ENCODE measurements at places on chromosomes 6 and 20.

GRCh38 chr6:41677124-41677921 lies 39.1 kb downstream of the MDFI start:
- DNase-seq, result no peak

- DNase-seq, result no peak
These were observed 27.1 kb upstream of the PHACTR3 start for GRCh38 chr20:59577037-59577808.

DNA sequence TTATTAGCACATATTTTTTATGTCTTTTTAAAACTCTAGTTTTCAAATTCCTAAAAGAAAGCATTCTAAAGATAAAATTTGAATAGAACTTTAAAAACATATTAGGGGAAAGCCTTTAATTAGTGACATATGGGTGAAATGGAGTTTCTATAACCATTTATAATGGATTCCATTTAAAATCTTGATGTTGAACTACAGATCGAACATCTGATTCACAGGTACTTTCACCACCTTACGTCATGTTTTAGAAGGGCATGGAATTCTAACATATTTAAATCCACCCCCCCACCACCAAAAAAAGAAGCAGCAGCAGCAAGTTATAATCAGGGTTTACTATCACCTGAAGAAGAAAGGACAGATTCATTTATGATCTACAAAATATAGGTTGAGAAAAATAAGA lies 298.4 kb downstream of the SMOC2 start:
- DNase-seq, result no peak

DNA sequence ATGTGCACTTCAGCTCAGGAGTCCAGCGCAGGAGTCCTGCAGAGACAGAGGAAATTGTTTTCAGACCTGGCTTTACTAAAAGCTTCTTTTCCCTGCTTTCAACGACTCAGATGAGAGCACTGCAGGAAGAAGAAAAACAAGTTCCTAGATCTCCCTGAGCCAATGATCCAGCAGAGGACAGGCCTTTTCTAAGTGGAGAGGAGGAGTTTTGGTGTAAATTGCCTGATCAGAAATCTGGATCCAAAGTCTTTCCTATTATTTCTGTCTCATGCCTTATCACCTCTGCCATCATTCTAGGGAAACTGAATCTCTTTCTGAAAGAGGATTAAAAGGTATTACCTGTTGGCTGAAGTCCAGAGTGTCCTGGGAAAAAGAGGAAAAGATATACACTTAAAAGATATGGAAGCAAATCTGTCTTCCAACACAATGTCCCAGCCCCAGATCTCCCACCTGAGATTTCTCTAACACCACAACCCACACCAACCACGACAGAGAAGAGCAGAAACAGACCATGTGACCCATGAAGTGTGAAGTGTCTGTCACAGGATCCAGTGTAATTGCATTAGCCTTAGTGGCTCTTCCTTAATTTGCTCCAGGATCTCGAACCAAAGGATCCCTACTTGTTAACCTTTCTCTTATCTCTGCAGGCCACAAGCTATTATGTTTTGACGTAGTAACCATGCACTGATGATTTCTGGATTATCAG lies 23.1 kb upstream of the HLA-DRB5 start:
- no peak for DNase-seq

GRCh38 chr6:21592953-21593352 lies 598 bp upstream of the SOX4 start:
- DNase-seq, result no peak

DNA sequence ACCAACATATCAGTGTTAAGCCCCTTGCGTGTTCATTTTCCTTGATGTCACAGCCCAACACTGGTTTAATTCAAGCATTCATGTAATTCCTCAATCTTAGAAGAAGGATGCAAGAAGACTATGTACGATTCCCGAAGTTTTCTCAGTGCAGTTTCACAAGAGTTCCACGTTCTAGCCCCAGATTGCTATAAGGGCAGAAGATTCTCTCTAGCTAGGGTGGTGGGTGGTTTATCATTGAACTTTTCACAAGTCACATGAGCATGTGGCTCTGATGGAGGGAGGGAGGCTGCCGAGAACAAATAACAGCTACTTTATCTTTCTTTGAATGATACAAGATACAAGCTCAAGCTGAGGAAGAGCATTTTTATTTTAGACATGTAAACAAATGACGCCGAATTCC lies 71.9 kb upstream of the NHSL1 start:
- DNase-seq, result no peak

GRCh38 chr6:52696418-52696817 lies 25.5 kb downstream of the TMEM14A start:
- no peak for DNase-seq

DNA sequence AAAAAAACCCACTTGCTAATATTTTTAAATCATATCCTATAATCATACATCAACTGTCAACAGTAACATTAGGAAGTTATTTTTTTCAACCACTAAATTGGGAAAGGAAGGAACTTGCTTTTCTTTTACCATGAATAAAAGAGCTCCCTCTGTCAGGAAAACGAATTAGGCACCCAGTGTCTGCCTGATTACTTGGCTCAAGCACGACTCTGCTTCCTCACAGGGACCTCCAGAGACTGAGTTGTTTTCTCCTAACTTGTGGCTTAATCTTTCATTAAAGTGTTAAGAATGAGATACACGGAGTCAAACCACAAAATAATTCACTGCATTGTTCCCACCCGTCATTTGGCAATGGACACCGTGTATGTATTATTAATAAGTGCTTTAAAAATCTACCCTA lies 1405.1 kb upstream of the EYS start:
- DNase-seq, result no peak

- peak; percentile 57 for DNase-seq
These were observed 38.1 kb upstream of the FAM135A start for GRCh38 chr6:70375166-70375565.

DNA sequence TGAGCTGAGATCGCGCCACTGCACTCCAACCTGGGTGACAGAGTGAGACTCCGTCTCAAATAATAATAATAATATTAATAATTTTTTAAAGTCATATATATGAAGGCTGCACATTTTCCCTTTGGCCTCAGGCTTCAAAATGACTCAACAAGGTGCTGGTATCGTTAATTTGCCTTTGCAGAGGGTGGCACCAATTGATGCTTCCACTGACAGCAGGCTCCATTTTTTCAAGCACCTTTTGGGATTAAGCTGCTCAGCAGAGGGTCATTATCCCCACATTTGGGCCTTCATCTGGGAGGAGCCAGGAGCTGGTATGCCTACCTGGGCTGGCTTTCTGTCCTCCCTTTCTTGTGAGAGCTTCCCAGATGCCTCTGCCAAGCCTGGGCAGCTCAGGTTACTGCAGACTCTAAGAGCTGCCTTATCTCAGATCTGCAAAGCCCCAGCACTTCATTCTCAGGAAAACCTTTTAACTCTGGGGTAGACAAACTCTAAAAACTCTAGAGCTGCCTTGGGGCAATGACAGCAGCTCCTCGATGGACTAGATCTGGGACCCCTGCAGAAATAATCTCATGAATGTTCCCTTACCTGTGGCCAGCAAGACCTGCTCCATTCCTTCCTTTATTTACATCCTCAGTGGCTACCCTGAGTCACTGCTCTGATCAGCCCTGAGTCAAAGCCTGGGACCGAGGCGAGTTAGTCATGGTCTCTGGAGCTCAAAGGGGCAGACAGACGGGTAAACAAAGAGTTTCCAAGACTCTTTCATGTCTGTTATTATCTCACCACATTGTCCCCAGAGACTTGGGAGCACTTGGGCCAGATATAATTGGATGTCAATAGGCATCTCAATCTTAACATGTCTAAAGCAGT lies 80.0 kb upstream of the EYA2 start:
- DNase-seq, result peak; percentile 79

DNA sequence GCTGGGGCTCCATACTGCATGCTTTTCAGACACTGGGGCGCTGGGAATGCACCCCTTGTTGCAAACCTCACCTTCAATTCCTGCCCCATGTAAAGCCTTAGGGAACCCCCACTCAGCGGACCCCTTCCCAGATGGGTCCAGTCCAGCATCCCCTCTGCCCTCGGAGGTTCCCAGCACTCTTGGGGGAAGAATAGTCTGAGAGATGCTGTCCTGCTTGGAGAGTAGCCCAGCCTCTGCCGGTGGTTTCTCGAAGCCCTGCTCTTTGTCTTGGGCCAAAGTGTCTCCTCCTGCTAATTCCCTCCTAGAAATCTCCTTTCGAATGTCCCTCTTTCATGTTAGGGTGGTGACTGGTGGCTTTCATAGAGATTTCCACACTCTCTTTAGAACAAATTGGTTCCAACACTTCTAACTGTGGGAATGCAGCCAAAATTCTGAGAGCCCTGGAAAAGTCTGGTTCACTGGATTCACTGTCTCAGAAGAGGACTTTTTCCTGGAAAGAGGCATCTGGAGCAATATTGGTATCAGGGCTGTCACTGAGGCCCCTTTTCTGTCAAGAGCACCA lies 24.9 kb upstream of the SULF2 start:
- DNase-seq, result no peak

DNA sequence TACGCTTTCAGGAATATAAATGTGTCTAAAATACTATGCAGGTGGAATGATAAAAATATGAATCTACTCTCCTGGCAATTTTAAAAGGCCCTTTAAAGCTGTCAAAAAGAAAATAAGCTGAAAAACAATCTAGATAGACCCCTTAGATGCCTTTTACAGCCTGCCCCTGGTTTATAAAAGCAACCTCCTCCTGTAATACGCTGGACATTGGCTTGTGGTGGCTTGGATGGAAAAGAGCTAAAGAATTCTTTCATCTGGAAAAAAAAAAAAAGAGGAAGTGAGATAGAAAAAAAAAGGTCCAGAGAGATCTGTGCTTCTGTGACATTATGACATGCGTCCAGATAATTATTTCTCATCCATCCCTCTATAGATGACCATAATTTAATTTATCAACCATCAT lies 115.9 kb upstream of the NRSN1 start:
- no peak for DNase-seq

DNA sequence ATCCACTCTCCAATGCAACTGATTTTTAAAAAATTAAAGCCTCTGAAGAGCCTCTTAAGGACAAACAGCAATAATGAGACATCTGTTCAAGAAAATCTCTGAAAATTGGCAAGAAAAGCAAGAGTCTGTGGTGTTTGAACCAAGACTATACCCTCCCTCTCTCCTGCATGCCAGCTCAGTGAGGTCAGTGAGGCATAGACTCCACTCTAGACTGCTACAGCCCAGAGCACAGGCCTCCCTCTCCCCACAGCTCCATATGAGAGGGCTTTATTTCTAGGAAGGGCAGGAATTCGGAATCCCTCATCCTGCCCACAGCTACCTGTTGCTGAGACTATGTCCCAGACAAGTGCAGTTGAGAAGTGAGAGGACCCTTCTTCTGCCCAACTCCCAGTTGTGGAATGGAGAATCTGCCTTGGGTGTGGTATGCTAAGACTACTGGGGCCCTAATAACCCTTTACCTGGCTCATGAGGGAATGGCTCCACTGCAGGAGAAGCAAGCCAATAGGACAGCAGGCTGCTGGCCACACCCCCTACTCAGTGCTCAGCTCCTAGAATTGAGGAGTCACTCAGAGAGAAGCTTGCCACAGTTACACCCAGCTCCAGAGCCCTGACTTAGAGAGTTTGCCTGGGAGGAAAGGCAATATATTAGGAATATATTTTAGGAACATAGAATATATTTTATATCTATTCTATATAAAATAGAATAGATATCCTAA lies 22.7 kb upstream of the HLA-DQA1 start:
- DNase-seq, result no peak

DNA sequence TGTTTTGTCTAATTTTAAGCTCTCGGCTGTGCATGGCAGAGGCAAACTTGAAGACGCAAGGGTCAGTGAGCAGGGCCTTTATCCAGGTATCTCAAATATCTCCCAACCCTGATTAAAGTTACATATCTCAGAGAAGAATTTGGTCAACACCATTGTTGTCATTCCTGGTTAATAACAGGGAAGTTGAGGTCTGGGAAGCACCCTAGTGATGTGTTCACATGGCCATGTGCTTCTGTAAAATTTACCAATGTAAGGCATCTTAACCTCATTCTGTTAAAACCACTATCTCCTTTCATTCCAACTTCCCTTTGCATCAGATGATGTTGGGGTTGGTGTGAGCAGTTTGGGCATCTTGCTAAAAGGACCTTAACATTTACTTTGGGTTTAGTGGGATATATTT lies 4.0 kb upstream of the FAM110A start:
- no peak for DNase-seq

DNA sequence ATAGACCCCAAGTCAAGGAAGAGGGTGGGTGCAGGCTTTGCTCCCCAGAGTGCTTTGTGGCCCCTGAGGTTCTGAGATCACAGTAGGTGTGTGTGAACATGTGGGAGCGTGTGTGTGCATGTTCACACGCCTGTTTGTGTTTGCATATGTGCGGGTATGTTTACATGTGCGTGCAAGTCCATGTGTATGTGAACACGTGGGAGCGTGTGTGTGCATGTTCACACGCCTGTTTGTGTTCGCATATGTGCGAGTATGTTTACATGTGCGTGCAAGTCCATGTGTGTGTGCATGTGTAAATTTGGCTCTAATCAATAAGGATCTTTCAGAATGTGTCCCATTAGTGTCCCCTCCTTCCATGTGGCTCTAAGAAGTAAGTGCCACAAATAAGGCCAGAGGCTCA lies 41.4 kb upstream of the PCMTD2 start:
- DNase-seq, result no peak

DNA sequence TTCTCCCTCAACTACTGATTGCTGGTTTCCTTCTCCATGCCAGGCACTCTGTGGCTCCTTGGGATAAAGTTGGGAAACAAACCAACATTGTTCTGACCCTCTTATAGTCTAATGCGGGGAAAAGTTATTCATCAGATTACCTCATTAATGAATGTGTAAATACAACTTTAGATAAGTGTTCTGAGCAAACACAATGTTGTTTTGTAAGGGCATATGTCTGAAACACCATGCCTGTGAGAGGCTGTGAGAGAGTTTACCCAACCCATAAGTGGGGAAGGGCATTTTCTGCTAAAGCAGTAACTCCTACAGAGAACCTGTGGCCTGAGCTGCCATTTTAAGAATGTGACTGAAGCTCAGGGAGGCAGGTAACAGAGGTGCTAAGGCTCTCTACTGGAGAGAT lies 283.5 kb downstream of the KHDC1L start:
- no peak for DNase-seq

DNA sequence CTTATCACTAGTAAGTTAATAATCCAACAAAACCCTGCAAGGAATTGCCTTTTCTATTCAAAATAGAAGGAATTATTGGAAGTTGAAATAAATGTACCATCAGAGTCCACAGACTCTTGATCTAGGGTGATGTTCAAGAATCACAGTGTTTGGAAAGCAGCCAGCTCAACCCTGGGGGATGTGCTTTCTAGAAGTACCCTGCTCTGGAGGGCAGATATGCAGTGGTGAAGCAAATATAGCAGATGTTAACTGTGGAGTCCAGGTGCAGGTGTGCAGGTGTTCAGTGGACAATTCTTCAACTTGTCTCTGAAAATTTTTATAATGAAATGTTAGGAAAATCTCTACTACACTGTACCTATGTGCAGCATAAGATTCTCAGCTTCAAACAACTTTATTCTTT lies 9.1 kb upstream of the INSM1 start:
- DNase-seq, result no peak

- DNase-seq, result no peak
These were observed 2.5 kb downstream of the MYMX start for GRCh38 chr6:44219053-44219814.

DNA sequence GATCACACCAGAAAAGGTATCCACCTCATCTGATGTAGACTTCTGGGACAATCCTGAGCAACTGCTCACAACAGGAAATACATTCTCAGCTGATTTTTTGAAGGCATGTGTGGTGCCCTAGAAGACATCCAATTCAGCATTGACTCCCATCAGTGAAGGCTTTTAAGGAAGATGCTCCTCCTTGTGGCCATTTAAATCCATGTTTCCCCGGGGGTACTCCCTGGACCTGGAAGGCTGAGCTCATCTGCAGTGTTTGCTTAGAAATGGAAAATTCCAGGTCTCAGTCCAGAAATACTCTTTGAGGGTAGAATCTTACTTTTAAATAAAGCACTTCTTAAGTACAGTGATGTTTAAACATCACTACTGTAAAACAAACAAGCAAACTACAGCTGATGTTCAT lies 195.5 kb upstream of the PDE10A start:
- no peak for DNase-seq

Data from HFFc6 (cell line).